ENCODE measurements at places on chromosomes 3 and 15.

DNA sequence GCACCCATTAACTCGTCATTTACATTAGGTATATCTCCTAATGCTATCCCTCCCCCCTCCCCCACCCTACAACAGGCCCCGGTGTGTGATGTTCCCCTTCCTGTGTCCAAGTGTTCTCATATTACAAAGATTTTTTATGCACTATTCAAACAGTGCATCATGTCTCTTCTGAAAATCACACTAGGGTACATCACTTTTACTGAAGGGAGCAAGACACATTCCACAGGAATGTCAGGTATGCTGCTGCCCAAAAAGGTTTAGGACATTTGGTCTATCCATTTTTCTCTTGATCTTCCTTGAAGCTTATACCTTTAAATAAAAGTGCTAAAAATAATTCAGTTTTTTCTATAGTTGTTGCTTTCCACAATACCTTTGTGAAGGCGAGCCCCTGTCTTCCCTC is 9.2 kb upstream of the EPHA3 start:
- DNase-seq, result no peak

DNA sequence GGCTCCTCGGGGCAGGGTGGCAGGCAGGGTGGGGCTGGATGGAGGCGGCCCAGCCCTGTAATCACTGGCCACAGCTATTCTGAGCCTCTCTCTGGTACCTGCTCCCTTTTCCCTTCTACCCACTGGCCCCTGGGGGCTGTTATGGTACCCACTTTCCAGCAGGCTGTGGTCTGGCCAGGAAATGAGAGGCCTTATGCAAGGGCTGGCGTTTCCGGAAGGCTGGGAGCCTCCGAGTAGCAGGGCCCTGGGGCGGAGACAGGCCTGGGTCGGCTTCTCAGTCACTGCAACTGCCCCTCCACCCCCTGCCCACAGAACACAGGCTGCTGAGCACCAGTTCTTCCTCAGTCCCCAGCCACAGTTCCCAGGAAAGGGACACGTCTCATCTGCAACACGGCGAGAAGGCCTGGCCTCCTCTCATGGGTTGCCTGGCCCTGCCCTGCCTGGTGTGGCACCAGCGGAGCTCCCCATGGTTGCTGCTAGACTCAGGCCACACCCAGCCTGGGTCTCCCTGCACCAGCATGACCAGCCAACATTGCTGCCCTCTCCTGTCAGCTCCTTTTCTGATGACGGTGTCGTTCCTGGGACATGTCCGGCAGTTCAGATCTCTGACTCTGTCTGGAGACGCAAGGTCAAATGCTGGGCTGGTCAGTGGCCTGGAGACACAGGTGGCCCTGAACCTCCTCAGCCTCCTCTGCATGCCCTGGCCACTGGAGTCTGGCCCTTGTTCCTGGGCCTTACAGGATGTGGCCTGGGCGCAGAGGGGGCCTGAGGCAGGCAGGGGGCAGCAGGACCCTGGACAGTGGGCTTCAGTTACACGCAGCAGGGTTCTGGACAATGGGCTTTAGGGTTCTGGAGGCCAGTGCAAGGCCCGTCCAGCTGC is 6.5 kb downstream of the CHST13 start:
- no peak for DNase-seq

DNA sequence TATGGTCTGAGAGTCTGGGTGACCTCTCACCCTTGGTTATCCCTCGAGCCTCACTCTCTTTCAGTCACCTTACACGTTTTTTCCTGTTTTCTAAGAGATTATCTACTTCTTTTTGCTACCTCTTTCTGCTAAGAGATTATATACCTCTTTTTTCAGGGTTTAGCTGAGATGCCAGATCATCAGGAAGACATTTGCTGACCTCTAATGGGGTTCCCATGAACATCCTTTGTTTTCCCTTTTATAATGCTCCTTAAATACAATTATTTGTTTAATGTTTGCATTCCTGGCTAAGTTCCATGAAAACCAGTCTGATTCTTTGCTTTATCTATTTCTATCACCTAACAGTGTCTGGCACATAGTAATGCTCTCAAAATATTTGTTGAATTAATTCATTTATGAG is 39.6 kb downstream of the LEKR1 start:
- DNase-seq, result no peak

- DNase-seq, result no peak
Observed at GRCh38 chr3:120726791-120727190, 15.5 kb downstream of the RABL3 start.

GRCh38 chr3:124483915-124484470 is 246.3 kb upstream of the UMPS start:
- DNase-seq, result no peak

Data from NCI-H1694 (cell line).